ENCODE measurements at places on chromosomes 1 and 21. TPM values are rescaled to one million over a fixed set of nuclear protein-coding genes. Genes with fewer than 3 reads are reported as not detected.

ADAM30 gene
- not detected for total RNA-seq

TFF2 gene
- total RNA-seq, result not detected

LCA5L gene
- 0.17 TPM for total RNA-seq

CFAP74 gene
- not detected for total RNA-seq

ANGPTL1 gene
- 0.34 TPM for total RNA-seq

MYCL gene
- 0.15 TPM for total RNA-seq

Data from bronchus fibroblast of lung (primary cell).